ENCODE measurements at places on chromosomes 3 and 15.

DNA sequence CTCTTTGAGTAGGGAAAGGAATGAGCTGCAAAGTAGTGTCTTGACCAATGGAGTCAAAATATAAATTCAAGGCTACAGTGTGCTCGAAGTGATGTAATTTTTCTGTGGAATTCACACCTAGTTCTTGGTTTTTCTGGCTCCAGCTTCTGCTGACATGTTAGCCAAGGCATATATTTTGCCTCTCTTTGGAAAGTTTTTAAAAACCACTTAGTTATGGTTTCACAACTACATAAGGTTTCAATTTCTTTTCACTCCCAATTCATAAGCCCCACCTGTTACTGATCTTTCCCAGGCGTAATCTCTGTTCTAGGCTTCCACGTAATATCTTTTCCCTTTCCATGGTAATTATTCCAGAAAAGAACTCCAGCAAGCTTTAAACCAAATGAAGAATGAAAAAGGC, 46.9 kb downstream of the GADL1 start:
- DNase-seq = no peak

- no peak for DNase-seq
Observed at GRCh38 chr15:99434506-99435112, 131.2 kb upstream of the MEF2A start.

DNA sequence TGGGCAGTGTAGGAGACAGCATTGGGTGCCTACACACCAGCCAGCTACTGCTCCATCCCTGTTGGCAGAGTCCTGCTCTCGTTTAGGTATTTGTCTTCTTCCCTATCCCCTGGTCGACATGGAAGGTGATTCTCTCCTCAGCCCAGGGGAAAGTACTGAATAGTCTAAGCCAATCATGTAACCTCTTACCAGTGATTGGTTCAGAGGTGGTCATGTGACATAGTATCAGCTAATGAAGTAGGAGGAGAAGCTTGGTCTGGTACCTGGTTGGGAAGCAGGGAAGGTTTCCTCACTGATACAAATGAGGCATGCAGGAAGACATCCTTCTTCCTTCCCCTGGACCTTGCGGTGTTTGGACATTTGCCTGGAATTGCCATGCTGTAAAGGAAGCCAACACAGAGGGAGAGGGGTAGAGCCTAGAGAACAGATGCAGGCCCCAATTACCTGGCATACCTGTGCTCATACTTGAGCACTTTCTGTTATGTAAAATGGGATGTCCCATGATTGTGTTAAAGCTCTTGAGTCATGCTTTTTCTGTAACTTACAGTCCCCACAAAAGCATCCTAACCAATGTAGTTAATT, 32.7 kb upstream of the RASGRP1 start:
- no peak for DNase-seq

DNA sequence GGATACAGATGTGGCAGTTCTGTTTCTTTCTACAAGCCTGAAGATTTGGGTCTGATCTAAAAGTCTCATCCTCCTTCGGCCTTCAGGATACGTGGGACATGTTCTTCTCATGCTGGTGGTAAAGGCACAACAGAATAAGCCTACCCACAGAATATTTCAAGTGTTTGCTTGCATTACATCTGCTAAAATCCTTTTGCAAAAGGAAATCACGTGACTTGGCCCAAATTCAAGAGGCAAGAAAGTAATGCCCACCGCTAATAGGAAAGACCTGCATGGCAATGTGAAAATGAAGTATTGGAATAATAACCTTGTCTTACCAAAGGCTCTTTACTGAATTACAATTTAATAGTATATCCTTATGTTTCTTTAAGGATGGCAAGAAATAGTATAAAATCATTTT, 439.9 kb upstream of the TGFBR2 start:
- DNase-seq = no peak

DNA sequence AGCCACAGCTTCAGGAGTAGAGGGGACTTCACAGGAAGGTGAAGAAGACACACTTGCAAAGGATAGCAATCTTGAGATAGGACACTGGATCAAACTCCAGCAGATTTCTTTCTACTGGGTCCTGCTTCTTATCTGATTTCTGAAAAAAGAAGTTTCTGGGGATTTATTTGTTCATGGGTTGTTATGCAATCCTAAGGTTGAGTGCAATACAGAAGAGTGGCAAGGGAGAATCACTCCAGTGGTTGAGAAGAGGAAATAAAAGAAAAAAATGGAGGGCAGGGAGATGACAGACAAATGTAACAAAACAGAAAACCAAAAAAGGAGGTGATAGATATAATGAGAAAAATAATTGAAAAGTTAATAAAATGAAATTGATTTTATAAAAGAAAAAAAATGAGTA, 858.3 kb downstream of the TUSC7 start:
- DNase-seq = no peak

DNA sequence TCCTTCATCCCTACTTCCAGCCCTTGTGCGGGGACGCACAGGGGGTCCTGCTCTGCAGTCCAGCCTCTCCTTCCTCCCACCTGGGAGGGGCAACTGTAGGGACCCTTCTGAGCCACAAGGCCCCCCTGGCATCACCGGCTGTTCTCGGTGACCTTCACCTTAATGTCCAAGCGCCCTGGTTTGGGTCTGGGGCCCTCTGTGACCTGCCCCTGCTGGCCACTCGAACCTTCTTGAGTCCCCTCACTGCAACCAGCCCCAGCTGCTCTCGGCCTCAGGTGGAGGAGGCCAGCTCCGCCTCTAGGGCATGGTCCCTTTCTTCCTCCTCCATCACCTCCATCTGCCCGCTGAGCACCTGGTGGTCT, 57.9 kb downstream of the RGMA start:
- no peak for DNase-seq

- no peak for DNase-seq
Observed at GRCh38 chr15:40836020-40836419, 7.5 kb upstream of the PPP1R14D start.

DNA sequence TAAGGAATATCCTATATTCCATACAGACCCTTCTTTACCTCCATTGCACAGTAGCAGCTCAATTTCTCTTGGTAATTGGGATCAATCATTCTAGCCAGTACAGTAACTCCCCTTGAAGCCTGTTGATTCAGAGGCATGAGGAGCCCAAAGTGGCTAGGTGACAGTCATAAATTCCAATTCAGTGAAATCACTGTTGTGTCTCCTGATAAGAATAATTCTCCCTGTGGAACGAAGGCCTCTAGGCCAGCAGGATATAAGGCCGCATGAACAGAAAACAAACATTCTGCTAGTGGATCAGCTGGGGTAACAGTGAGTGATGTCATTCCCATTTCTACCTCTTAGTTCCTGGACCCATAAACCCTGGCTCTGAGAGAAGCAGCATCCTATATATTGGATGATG, 696.3 kb downstream of the NR2F2 start:
- no peak for DNase-seq

DNA sequence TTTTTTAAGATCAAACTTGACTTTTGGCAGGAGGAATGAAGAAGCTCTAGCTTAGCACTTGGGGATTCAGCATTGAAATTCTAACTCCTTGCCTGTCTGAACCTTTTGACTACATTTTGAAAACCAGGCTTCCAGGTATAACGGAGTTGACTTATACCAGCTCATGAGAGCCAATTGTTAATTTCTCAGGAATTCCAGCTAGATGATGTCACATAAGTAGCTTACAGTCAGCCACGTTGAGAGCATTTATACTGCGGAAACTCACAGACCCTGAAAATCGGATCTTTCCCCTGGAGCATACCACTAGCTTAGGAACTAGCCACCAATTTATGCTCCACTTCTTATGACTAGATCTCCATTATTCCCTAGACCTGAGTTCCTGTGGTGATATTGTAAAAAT, 321.4 kb upstream of the DPH6 start:
- no peak for DNase-seq

DNA sequence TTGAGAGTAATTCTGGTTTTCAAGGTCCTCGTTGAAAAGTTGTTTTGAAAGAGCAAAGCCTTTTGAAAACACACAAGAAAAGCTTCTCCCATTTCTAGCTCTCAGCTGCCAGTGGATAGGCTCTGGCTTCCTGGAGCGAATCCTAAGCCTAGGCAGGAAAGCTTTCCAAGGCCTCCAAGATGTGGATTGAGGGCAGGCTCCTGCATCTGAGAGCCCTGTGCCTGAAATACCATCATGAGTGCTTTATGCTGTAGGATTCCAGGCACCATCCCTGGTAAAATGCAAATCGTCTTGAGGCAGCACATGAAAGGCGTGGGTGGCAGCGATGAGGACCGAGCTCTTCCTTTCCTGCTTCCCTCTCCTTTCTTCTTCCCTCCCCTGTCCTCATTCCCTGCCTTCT, 60.7 kb upstream of the CORO2B start:
- no peak for DNase-seq

DNA sequence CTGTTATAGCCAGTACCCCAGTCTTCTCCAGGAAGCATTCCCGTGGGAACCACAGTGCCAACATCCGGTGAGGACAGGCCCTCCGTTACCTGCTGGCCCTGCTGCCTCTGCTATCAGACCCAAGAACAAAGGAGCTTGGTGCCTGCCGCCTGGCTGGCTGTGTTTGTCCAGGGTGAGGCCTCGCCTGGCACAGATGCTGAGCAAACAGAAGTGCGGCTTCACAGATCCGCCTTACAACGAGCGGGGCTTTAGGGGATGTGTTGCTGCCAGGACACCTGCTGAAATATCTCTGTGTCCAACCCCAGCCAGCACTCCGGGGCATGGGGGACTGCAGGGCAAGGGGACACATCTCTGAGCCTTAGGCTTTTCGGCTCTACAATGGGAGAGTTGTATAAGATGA, 2.2 kb upstream of the EPHB3 start:
- no peak for DNase-seq

DNA sequence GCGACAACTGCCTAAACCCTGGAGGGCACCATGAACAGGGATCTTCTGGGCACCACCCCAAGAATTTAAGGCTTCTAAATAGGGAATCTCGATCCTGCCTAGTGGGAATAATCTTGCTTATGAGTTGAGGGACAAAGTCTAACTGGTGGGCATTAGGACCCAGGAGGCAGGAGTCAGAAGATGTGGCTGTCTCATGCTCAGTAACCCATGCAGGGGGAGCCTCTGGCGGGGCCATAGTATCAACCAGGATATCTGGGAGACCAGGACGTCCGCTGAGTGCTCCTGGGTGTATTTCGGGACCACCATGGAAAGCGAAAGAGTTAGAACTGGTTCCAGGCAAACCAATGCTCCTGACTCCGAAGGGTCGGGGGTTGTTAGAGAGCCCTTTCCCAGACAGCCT, 356.1 kb downstream of the OTOL1 start:
- DNase-seq = no peak

- no peak for DNase-seq
Observed at GRCh38 chr15:48624700-48625099, 20.8 kb downstream of the FBN1 start.

GRCh38 chr15:33865416-33865815, 102.9 kb upstream of the CHRM5 start:
- no peak for DNase-seq

- DNase-seq = no peak
Observed at GRCh38 chr3:9582332-9582731, 28.7 kb upstream of the LHFPL4 start.

- DNase-seq = no peak
Observed at GRCh38 chr3:62044874-62045411, 328.4 kb downstream of the FEZF2 start.

GRCh38 chr3:40187945-40188344, 121.6 kb upstream of the EIF1B start:
- no peak for DNase-seq

GRCh38 chr3:182509844-182510460, 283.4 kb upstream of the ATP11B start:
- DNase-seq = no peak

- DNase-seq = no peak
Observed at GRCh38 chr3:19885468-19885867, 48.5 kb downstream of the EFHB start.

DNA sequence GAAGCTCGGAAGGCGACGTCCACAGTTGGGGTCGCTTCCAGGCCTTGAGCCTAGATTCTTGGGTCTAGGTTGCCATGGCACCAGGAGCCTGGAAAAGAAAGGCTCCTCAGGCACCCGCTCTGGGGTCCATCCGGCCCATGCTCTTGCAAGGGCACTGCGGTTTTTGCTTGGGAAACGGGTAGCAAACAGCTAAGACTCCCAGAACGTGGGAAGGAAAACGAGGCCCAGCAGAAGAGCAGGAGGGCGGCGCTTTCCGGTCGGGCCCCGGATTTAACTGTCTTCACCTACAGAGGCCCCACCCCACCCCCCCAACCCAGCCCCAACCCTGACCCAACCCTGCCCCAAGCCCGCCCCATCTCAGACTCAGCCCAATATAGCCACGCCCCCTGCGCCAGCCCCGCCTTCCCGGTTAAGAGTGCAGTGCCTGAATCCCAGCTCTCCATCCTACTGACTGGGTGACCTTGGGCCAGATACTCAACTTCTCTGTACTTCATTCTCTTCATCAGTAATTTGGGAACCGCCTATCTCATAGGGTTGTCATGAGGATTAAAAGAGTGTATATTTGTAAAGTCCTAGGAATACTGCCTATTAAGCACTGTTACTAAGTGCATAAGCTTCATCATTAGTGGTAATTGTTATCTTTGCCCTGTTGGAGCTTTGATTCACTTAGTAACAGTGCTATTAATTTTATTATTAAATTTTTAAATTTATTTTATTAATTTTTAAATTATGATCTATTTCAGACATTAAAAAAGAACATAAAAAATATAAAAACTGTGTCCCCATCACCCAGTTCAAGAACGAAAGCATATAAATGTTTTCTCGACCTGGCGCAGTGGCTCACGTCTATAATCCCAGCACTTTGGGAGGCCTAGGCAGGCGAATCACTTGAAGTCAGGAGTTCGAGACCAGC, 28.4 kb upstream of the SMAD6 start:
- DNase-seq = no peak

GRCh38 chr3:197950677-197951061, 679 bp downstream of the RPL35A start:
- no peak for DNase-seq

GRCh38 chr15:80878242-80878866, 99.2 kb downstream of the CEMIP start:
- no peak for DNase-seq

DNA sequence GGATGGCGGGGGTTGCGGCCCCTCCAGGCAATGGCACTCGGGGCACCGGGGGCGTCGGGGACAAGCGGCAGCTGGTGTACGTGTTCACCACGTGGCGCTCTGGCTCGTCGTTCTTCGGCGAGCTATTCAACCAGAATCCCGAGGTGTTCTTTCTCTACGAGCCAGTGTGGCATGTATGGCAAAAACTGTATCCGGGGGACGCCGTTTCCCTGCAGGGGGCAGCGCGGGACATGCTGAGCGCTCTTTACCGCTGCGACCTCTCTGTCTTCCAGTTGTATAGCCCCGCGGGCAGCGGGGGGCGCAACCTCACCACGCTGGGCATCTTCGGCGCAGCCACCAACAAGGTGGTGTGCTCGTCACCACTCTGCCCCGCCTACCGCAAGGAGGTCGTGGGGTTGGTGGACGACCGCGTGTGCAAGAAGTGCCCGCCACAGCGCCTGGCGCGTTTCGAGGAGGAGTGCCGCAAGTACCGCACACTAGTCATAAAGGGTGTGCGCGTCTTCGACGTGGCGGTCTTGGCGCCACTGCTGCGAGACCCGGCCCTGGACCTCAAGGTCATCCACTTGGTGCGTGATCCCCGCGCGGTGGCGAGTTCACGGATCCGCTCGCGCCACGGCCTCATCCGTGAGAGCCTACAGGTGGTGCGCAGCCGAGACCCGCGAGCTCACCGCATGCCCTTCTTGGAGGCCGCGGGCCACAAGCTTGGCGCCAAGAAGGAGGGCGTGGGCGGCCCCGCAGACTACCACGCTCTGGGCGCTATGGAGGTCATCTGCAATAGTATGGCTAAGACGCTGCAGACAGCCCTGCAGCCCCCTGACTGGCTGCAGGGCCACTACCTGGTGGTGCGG, 1.9 kb downstream of the CHST2 start:
- DNase-seq = no peak
